ENCODE measurements at places on chromosomes 11 and 22.

DNA sequence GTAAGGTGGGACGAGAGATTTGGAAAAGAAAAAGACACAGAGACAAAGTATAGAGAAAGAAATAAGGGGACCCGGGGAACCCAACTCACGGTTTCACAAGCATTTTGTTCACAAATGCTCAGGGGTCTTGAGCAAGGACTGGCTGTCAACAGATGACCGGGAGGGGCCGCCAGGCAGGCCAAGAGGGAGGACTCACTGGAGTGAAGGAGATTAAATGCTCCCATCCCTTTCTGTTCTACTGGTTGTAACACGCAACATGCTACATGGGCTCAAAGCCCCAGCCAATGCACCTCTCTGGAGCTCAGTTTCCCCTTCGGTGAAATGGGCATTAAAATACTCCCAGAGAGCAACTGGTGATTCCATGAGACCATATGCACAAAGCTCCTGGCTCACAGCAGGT lies 13.4 kb downstream of the SHANK2 start:
- DNase-seq, result peak; percentile 37

DNA sequence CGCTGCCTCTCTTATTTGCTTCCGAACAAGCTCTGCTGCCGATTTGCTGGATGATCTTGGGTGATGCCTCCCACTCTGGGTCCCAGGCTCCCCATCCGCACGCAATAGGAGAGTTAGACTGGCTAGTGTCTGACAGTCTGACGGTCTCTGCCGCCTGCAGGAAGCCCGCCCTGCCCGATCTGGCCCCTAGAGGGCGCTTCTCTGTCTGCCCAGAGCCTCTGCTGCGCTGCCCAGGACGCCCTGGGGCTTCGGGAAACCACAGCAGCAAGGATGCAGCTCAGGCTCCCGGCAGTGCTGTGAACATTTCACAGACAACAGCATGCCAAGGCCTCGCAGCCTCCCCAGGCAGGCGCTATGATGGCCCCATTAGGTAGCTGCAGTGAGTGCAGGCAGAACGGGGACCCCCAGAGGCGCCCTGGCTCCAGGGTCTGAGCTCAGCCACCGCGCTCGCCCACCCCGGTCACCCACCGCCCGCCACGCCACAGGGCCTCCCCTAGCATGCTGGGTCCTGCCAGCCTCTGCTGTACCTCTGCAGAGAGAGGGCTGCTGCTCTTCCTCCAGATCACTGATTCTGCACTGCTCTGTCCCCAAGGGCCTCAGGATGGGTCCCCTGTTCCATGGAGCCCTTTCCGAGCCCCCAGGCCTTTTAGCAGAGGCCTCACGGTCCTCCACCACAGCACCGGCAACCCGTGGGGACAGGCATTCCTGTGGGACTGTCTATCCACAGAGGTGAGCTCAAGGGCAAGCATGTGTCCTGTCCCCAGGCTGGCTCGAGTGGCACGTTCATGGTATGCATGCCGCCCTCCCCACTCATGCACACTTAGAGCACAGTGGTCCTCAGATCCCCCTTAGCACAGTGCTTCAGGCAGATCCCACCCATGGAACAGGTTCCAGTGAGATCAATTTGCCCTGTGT lies 4.3 kb upstream of the BAIAP2L2 start:
- DNase-seq, result peak; percentile 87

DNA sequence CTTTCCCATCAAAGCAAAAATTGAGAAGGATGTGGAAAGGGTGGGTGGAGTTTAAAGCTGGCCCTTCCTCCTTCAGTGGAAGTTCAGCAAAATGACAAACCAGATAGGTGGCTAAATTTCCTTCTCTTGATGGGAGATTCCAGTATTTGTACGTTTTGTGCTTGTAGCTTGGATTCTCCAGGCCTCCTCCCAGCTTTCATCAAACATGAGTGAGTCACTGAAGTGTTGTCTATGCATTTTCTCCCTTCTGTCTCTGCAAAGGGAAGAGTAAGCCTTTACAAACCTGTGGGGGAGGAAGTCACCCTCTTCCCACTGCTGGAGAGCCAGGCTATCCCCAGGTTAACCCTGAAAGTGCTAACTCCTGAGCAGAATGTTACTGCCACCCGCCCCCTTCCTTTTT lies 6.4 kb downstream of the MARK2 start:
- DNase-seq, result no peak

DNA sequence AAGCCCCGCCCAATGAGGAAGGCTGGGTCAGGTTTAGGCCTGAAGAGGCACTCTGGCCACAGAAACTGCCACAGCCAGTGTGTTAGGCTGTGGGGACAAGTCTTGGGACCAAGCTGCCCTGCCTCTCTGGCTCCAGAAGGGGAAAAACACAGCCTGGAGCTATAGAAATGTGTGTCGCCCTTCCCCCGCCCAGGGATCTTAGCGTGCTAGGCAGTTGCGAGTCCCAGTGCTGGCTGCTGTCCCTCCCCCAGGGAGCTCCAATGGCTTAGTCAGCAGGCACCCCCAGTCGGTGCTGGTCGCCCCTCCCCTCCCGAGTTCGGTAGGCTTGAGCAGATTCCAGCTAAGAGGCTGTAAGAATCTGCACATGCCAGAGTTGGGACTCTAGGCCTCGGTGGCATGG lies 99.5 kb upstream of the API5 start:
- DNase-seq, result no peak

DNA sequence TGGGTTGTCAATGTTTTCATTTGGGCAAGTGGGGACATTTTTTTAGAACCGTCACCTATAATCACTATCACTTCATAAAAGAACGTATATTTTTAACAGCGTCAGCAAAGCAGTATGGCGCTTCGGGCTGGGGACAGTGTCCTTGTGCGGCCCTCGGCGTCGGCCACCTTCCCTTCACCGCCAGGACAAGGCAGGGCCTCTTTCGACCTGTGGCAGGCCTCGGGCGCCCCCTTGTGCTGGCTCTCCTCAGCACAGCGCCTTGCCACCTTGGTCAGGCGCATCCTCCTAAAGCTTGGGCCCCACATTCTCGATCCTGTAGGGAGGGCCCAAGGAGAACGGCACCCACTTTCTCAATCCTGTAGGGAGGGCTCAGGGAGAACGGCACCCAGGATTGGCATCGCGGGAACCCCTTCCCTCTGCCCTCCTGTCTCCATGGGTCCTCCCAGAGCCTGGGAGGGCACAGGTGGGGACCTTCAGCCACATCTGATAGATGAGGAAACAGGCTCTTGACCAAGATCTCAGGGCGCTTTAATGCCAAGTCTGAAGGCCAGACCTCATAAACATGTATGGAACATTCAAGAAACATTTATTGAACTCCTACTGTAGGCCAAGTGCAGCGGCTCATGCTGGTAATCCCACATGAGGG lies 11.5 kb upstream of the FADD start:
- peak; percentile 83 for DNase-seq
